ENCODE measurements at places on chromosomes 2 and 18.

DNA sequence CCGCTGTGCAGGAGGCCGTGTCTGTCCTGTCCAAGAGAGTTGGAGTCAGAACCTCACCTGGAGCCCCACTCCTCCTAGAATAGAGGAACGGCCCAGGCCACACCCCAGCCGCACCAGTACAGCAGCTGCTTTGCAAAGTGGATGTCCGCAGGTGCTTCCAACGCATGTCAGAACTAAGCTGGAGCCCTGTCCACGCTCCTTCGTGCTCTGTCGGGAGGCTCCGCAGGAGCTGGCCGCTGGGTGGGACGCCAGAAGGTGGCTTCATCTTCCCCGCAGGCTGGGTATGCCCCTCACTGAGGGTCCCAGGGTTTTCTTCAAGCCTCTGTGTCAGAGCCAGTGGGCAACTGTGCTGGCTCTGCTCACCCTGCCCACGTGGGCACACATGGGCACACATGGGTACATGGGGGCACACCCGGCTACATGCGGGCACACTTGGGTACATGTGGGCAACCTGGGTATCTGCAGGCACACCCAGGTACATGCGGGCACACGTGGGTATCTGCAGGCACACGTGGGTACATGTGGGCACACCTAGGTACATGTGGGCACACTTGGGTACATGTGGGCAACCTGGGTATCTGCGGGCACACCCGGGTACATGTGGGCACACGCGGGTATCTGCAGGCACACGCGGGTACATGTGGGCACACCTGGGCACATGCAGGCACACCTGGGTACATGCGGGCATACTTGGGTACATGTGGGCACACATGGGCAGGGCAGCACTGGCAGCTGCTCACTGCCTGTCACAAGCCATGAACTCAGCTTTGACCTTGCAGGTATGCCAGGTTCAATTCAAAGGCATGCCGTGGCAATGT, 67.1 kb upstream of the CTDP1 start:
- H3K27ac ChIP-seq = no peak overlapping the region
- H3K4me3 ChIP-seq = no peak overlapping the region
- no peaks in the 10 kb centered on the region for H3K4me1 ChIP-seq
- no peaks in the 10 kb centered on the region for H3K36me3 ChIP-seq

DNA sequence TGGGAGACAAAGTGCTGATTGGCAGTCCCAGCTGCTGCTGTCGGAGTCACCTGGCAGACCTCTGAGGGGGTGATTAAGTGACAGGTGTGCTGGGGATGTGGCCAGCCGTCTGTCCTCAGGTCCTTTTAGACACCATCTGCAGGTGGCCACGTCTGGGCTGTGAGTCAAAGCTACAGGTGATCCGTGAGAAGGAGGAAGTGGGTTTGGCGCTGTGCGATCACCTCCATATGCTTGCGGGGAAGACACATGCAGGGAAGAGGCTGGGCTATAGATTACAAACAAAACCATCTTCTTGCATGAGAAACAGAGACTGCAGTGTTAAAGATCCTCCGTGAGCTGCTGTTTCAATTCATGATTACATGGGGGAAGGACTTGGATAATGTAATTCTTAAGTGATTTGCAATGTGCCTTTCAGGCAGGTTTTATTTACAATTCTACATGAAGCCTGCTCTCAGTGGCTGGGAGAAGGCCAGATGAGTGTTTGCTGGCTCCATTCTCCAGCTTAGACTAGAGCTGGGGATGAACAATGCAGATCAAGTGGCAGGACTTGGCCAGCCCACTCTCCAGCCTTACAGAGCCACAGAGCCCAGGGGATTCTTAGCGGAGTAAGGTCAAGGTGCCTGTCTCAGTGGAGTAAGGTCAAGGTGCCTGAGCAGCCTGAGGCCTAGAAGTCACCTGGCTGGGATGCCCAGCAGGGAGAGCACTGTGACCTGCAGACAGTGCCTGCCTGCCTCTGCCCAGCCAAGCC, 87.8 kb downstream of the LYPD1 start:
- no peaks in the 10 kb centered on the region for H3K4me1 ChIP-seq
- no peaks in the 10 kb centered on the region for H3K27me3 ChIP-seq
- DNase-seq = no peak
- no peak overlapping the region for H3K4me3 ChIP-seq

DNA sequence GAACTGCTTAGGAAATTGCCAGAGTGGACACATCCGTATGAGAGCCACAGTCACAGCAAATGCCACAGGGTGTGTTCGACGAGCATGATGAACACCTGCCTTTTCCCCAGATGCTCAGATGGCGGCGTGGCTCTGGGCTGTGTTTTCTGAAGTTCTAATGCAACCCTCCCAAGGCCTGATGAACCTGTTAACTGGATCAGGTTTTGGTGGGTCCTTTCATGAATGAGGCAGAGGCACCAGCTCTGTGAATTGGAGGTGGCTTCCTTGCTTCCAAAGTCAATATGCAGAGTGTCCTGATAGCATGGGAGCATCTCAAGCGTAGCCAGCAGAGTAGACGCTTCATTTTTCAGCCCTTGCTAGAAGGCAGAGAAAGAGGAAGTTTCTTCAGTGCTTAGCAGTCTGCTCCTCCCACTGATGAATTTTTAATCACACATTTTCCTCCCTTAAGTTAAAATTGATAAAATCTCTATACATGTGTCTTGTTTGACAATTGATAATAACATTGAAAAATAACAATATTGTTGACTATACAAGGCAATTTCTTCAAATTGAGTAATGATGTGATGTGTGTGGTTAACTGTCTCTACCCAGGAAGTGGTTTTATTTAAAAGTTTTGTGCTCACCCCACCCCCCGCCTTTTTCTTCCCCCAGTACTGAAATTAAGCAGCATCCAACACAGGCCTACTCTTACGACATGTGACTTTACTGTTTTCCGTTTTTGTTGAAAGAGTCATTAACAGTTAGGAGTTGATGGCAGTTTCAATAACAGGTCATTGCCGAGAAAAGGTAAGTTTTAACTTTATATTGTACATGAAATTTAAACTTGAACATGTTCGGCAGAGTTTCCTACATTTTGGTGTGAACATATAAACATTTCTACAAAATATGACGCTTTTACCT, at the start of gene ARHGAP15:
Gene ARHGAP15 (plus strand): TSS at position 739 of the 900 bp plus-strand sequence.
- H3K4me3 ChIP-seq = peak within 1 kb of the TSS; percentile 79
- peak within 1 kb of the TSS; percentile 100 for H3K27ac ChIP-seq
- H3K27me3 ChIP-seq = no peaks in the 10 kb centered on the region

GRCh38 chr18:21997207-21998143, 171.9 kb upstream of the GATA6 start:
- no peaks in the 10 kb centered on the region for H3K27me3 ChIP-seq
- peaks cover 2% of the 10 kb centered on the region for H3K4me1 ChIP-seq
- H3K36me3 ChIP-seq = no peaks in the 10 kb centered on the region
- H3K27ac ChIP-seq = no peak overlapping the region
- DNase-seq = peak; percentile 26
- H3K4me3 ChIP-seq = no peak overlapping the region
